ENCODE measurements at places on chromosomes 4 and X. TPM values are rescaled to one million over a fixed set of nuclear protein-coding genes. Genes with fewer than 3 reads are reported as not detected.

DMRTC1B gene
- 1.1 TPM for polyA plus RNA-seq

NDST4 gene
- polyA plus RNA-seq: 0.19 TPM

LNX1 gene
- 8.3 TPM for polyA plus RNA-seq

DNA sequence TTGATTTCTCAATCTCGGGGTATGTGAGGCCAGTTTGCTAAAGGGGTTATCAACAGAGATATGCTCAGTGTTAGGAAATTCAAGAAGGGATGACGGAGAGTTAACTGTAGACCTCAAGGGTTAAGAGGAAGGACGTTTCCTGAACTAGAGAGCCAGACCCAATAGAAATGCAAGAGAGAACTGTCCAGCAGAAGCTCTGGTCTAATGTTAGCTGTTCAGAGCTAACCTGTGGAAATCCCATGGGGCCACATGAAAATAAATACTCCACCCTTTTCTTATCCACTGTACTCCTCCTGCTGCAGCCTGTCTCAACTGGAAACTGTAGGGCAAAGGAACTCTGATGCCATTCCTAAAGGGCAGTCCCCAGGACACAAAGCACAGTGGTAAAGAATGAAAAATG, 274.3 kb downstream of the DMD start:
- H3K27ac ChIP-seq: no peak overlapping the region
- H3K4me3 ChIP-seq: no peak overlapping the region

- no peak overlapping the region for H3K27ac ChIP-seq
- peaks cover 4% of the 10 kb centered on the region for H3K36me3 ChIP-seq
- H3K4me1 ChIP-seq: no peaks in the 10 kb centered on the region
- no peak for DNase-seq
Observed at GRCh38 chr4:8101213-8102075, 57.2 kb downstream of the ABLIM2 start.

DNA sequence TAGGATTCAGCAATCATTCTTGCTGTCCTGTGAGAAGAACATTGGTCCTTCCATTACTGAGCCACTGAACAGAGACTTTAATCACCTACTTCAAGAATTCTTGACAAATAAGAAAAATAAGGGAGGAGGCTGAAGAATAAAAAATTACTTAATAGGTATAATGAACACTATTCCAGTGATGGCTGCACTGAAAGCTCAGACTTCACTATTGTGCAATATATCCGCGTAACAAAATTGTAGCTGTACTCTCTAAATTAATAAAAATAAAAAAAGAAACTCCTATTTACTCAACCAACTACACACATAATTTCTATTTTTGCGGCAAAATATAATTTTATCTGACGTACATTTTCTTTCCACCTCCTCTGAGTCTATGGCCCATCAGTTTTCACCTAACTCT, 2441.0 kb downstream of the PCDH7 start:
- DNase-seq: no peak
- no peaks in the 10 kb centered on the region for H3K27me3 ChIP-seq
- no peak overlapping the region for H3K27ac ChIP-seq
- H3K4me3 ChIP-seq: no peak overlapping the region
- no peaks in the 10 kb centered on the region for H3K4me1 ChIP-seq

DNA sequence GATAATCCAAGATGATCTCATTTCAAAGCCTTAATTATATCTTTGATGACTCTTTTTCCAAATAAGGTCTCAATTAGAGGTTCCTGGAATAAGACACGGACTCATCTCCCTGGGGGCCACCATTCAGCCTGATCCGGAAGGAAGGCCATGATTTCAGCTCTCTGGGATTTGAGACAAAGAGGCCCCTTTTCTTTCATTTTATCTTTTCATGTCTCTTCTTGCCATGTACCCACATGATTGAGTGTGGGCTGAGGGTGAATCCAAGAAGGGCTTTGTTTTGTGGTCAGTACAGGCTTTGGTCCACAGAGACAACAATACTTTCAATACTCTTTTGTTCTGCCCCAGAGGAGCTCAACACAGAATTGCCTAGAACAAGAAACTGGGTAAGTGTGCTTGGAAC, 261.2 kb downstream of the TRIML1 start:
- H3K36me3 ChIP-seq: no peaks in the 10 kb centered on the region
- no peak overlapping the region for H3K27ac ChIP-seq
- H3K4me1 ChIP-seq: no peaks in the 10 kb centered on the region
- H3K27me3 ChIP-seq: no peaks in the 10 kb centered on the region
- no peak for DNase-seq

- no peaks in the 10 kb centered on the region for H3K36me3 ChIP-seq
- H3K27ac ChIP-seq: no peak overlapping the region
- peaks cover 5% of the 10 kb centered on the region for H3K4me1 ChIP-seq
- H3K27me3 ChIP-seq: no peaks in the 10 kb centered on the region
- DNase-seq: no peak
Observed at GRCh38 chr4:102862747-102863146, 6.0 kb upstream of the CISD2 start.

DNA sequence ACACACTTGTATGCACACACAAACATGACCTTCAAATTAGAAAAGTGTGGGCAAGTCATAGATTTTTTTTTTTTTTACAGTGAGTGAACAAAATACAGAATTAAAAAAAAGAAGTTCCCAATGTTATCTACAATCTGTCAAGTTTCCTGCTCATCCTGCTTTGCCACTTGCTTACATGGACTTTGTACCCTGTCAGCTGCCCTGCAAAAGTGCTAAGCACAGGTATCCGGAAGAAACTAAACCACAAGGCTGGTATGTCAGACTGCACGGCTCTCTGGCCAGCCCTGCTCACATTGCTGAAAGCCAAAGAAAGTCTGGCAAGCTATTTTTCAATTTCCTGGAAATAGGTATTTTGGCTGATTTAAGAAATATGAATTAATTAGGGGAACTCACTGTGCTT, 38.9 kb upstream of the BCLAF3 start:
- no peaks in the 10 kb centered on the region for H3K4me1 ChIP-seq
- no peak overlapping the region for H3K27ac ChIP-seq
- H3K27me3 ChIP-seq: no peaks in the 10 kb centered on the region
- peak; percentile 70 for DNase-seq
- no peak overlapping the region for H3K4me3 ChIP-seq

Measured in stomach (tissue), 19 donors.